Stimulated activated CD4-positive, alpha-beta T cell treated with anti-CD3 and anti-CD28 coated beads, Interleukin-15, amount 100 ng/mL, for 24 hours (primary cell): ENCODE measurements at places on chromosomes 6 and 20.
A peak's percentile ranks its signal among the peaks of the same experiment; 100 is the strongest.

DNA sequence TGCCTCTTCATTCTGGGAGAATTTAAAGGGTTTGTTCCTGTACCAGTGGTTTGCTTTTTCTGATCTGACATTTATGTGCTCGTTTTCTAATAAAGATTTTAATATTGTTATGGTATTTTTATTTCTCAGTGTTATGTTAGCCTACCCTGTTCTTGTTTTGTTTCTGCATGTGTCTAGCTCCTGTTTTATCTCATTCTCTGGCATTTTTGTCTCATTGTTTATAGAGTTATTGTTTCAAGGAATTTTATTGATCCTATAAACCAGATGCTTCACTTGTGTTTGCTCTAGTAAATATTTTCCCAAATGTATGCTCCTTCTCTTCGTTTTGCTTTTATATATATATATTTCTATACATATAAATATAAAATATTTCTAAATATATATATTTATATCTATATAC is 152.8 kb downstream of the PLCB1 start:
- no peak for DNase-seq

- DNase-seq = no peak
These were observed 709.6 kb upstream of the MARCKS start for GRCh38 chr6:113147544-113147943.

- no peak for DNase-seq
These were observed 32.8 kb downstream of the FAM8A1 start for GRCh38 chr6:17632934-17633333.

DNA sequence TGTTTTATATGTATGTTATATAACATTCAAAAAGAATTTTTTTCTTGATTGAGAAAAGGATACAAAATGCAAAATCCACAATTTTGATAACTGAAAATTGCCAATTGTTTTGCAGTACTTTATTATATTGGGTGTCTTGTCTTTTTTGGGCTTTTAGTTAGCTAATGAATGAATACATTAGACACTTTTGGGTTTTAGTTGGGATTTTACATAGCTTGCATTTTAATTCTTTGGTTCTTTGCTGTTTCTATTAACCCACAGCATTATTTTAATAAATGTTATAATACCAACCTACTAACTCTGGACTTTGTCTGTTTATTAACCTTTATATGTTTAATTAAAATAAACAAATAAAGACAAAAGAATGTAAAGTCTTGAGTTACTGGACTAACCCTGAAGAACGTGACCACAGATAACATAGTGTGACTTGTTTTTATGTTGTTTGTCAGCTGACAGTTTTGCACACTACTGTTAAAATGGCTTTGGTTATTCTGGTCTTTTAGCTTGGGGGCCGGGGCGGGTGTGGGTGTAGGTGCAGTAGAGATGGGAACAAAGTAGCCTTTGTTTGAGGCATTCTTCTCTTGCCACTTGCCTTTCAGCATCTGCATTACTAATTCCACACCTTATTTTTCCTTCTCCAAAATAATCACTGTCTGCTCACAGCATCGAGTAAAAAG is 159.1 kb downstream of the QKI start:
- no peak for DNase-seq

GRCh38 chr6:157613011-157613522 is 210.0 kb upstream of the SNX9 start:
- no peak for DNase-seq

DNA sequence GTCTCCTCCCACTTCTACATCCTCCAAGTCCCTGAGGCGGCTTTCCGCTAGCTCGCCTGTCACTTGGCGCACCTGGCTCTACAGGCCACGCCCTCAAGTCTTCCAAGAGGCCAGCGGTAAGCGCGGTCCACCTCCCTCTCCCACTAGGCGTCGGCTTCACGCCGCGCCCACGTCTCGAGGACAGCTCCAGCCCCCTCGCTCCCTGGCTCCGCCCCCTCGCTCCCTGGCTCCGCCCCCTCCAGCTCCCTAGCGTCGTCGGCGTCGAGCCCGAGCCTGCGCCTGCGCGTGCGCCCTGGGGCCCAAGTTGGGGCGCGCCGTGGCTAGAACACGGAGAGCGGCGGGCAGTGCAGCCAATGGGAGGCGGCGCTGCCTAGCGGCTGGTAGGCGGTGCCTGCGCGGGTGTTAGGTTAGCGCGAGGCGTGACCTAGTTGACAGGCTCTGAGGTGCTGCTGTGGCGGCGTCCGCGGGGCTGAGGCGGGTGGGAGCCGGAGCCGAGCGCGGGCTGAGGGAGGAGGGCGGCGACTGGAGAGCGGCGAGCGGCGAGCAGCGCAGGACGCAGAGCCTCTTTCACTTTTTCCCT is at the start of gene MACROD2:
TSS of gene MACROD2 (plus strand) at position 431 of the 580 bp plus-strand sequence.
- DNase-seq = peak; percentile 59

DNA sequence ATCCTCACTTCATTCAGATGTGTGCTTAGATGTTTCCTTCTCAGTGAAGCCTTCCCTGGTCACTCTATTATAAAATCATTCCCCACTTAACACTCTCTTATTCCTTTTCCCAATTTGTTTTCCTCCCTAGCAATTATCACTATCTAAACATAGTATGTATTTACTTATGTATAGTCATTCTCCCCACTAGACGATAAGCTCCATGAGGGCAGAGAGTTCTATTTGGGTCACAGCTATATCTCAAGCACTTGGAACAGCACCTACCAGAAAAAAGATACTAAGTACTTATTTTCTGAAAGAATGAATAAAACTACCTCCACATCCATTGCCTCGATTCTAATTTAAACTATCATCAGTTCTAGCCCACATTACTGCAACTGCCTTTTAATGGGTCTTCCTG is 36.5 kb downstream of the USP49 start:
- DNase-seq = no peak

DNA sequence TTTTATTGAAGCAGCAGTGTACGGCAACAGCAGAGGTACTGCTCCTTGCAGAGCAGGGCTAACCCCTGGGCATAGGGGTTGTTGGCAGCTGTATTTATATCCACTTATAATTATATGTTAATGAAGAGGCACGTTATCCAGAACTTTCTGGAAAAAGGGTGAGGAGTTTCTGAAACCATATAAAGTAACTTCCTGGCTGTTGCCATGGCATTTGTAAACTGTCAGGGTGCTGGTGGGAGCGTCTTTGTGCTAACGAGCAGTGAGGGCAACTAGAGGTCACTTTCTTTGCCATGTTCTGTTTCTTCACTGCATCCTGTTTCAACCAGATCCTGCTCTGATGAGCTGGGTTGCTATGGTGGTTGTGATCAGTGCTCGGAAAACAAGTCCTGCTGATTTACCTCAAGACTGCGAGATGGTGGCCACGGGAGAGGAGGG is 11.1 kb upstream of the ARFGEF2 start:
- no peak for DNase-seq

- DNase-seq = peak; percentile 84
These were observed 235.8 kb downstream of the NFATC2 start for GRCh38 chr20:51306521-51307358.

DNA sequence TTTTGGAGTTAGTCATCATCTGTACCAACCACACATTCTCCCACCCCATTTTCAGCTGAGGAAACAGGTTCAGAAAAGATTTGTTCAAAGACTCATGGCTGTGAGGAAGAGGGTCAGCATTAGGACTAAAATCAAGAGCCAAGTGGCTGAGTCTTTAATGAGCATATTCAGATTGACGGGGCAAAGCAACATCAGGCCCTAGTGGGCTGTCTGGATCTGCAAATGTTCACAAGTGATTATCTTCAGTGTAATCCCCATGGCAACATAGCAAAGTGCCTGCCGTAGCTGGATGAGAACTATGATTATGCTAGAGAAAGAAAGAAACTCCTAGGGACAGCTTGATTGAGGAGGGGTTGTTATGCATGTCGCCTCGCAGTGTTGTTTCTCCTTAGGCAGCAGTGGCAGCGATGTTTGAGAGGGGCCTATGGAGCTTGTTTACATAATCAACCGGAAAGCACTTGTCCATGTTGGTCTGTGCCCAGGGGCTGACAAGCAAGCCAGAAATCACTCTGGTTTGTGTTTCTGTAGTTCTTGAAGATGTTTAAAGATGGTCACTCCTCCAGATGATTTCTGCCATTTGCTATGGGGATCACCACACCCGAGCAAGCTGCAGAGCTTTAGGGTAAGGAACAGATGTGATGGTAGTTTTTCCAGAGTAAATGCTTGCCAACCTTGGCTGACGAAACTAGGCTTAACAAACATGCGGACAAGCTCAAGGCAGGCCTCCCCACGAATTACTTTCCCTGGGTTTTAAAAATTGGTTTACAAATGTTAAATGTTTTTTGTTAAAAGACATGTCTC is 124.3 kb upstream of the MLIP start:
- no peak for DNase-seq

- DNase-seq = no peak
These were observed 154.1 kb upstream of the RUNX2 start for GRCh38 chr6:45174045-45174444.

GRCh38 chr20:44911264-44911921 is 1.5 kb downstream of the PABPC1L start:
- DNase-seq = peak; percentile 73

- DNase-seq = no peak
These were observed 68.4 kb downstream of the SHPRH start for GRCh38 chr6:145895802-145896201.

DNA sequence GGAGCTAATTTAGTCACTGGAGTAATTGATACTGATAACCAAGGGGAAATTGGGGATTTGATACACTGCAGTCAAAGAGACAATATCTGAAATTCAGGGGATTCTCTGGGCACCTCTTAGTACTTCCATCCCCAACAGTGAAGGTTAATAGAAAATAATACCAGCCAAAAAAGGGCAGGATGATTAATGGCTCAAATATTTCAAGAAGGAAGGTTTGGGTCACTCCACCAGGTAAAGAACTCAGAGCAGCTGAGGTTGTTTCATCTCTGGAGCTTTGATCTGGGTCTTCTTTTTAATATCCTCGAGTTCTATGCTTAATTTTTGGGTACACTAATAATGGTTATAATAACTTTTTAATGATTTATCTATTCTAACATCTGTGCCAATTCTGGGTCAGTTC is 70.8 kb downstream of the CDKAL1 start:
- DNase-seq = no peak

GRCh38 chr20:49979030-49979832 is 3.5 kb upstream of the SNAI1 start:
- DNase-seq = peak; percentile 67

DNA sequence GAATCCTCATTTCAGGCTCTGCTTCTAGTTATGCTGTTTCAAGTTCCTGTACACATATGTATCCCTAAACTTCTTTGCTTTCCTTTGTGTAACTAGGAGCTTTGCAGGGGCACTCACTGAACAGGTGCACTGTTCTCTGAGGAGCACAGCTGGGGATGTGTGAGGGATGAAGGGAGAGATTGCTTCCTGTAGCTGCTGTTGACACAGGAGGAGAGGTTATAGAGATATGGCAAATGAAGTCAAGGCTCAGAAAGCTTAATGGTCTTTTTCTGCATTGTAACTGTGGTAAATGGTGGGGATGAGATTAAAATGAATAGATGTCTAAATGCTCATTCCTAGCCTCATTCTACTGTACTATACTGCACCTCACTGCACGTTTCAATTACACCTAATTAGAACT is 454.3 kb downstream of the BTBD3 start:
- DNase-seq = no peak

- DNase-seq = peak; percentile 76
These were observed 12.4 kb upstream of the GMEB2 start for GRCh38 chr20:63639093-63639975.

GRCh38 chr6:116200619-116201249 is 53.1 kb downstream of the TSPYL4 start:
- DNase-seq = no peak

GRCh38 chr20:61758564-61759200 is 307.0 kb downstream of the TAF4 start:
- no peak for DNase-seq

- no peak for DNase-seq
These were observed 355.1 kb downstream of the HAO1 start for GRCh38 chr20:7585126-7585679.

- DNase-seq = no peak
These were observed 3.4 kb upstream of the HELZ2 start for GRCh38 chr20:63577317-63577894.

DNA sequence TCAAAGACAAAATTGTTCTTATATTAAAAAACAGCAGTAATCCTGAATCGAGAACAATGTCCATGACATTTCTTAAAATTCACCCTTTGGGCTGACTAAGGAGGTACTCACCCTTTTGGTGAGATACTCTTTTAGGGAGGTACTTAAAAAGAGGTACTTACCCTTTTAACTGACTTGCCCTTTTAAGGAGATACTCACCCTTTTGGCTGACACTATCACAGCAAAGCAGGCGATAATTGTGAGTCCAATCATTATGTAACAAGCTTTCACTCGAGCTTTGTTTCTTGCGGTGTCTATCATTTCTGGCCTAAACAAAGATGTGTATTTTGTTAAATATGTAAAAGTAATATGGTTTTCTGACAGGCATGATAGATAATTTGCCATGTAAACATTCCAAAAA is 3.7 kb downstream of the FAM162B start:
- no peak for DNase-seq

GRCh38 chr20:17912916-17913315 is 55.7 kb downstream of the SNX5 start:
- DNase-seq = no peak

DNA sequence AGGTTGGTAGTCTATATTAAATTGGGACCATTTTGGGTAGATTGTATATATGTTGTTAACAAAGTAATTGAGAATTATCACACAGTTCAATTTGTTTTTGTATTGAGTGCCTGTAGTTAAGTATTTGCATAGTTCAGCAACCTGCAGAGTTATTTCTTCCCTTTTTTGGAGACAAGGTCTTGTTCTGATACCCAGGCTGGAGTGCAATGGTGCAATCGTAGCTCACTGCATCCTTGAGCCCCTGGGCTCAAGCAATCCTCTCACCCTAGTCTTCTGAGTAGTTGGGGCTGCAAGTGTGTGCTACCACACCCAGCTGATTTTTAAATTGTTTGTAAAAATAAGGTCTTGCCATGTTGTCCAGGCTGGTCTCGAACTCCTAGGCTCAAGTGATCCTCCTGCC is 250.5 kb downstream of the UTRN start:
- no peak for DNase-seq

DNA sequence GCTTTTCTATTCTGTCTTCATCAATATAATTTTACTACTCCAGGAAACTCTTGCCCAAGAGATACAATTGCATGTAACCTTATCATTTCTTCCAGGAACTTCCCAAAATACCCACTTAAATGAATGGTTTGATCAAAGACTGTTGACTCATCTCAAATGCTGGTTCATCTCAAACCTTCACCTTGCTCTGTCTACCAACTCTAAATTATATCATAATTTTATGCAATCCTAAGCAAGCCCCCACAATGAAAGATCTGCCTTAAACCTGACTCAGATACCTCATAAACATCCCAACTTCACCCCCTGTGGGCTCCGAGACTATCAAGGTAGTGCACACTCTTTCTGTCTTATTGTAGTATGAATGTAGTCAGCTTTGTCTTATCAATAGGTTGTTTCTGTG is 65.5 kb upstream of the GCM1 start:
- DNase-seq = no peak

GRCh38 chr6:99871641-99872040 is 122.4 kb downstream of the MCHR2 start:
- DNase-seq = no peak

GRCh38 chr6:149567945-149568585 is 1.9 kb downstream of the GINM1 start:
- no peak for DNase-seq

- DNase-seq = no peak
These were observed 6.8 kb upstream of the EPB41L1 start for GRCh38 chr20:36147690-36148089.

- no peak for DNase-seq
These were observed 21.9 kb upstream of the CDH22 start for GRCh38 chr20:46330072-46330763.
